ENCODE measurements at places on chromosomes 2 and 18. TPM values are rescaled to one million over a fixed set of nuclear protein-coding genes. Genes with fewer than 3 reads are reported as not detected.

GRCh38 chr2:241686650-241687425 lies at the start of gene DTYMK:
Gene DTYMK (minus strand): TSS chr2:241686815. CDS start chr2:241686783, 32 bp downstream.
- DNase-seq, result peak; percentile 91

RALBP1 gene
- 43.0 TPM for total RNA-seq

- DNase-seq, result peak; percentile 24
These were observed 75.6 kb downstream of the ICOS start for GRCh38 chr2:204012072-204012653.

DPP10 gene
- total RNA-seq, result 1.1 TPM

DNA sequence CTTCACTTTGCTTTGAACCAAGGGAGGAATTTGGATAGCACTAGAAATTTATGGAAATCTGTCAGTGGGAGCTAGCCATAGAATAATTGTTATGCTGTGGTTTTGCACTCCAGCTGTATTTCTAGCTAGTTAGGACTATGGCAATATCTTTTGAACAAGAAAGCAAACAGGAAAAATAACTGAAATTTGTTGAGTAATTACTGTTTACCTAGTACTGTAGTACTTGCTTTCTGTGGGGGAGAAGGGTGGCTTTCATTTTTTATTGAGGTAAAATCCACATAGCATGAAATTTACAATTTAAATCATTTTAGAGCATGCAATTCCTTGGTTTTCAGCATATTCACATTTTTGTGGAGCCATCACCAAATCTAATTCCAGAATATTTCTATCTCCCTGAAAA lies 28.4 kb downstream of the MBD5 start:
- DNase-seq, result no peak

- DNase-seq, result no peak
These were observed 786.3 kb upstream of the FSHR start for GRCh38 chr2:49940626-49941025.

TCF7L1 gene
- total RNA-seq, result 8.0 TPM

DNA sequence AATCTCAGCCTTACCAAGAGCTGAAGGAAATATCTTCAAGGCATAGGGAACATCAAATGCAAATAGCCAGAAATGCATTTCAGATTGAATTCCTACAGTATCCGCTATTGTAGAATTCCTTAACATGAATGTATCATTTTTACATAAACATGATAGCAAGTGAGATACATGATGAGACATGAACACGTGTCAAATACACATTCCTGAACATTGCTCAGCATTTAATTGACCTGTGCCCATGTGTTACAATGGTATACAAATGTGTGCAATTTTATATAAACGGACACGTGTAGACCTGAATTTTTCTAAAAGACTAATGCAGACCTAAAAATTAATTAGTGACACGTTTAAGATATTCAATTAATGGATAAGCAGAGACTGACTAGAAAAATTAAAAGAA lies 133.0 kb upstream of the TLK1 start:
- DNase-seq, result no peak

- no peak for DNase-seq
These were observed 71.0 kb upstream of the CYP1B1 start for GRCh38 chr2:38146907-38147307.

Measured in skin of body (tissue), 3 donors.